ENCODE measurements at places on chromosomes 1 and 21.

DNA sequence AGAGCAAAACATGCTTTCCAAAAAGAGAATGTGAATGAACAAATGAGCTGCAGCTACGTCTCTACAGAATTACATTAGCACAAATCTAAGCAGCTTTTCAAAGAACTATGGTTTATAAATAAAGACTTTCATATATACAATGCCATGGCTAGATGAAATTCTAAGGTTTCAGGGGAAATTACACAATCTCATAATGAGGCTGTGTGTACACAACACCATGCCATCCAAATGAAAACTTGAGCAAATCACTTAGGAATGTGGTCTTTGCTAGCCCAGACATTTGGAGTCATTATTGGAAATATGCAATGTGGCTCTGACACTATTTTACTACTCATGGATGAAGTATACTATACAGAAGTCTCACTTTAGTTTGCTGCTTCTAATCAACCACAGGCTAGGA, 37.5 kb downstream of the SPAG17 start:
- DNase-seq, result no peak

DNA sequence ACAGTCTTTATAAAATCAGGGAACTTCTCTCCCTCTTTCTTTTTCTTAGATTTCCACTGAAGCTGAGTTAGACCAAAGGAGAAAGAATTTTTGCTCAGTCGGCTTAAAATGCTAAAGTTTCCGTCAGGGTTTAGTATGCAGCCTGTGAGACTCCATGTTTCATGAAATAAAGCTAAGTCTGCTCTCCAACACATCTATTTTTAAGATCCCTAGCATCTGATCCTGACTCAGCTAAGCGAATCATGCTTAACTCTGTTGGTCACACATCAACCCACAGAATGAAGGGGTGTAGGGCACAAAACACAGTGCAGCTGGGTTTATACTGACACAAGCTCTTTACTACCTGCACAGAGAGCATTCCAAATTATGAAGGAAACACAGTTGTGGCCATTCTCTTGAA, 102.4 kb upstream of the ZNF281 start:
- DNase-seq, result no peak

DNA sequence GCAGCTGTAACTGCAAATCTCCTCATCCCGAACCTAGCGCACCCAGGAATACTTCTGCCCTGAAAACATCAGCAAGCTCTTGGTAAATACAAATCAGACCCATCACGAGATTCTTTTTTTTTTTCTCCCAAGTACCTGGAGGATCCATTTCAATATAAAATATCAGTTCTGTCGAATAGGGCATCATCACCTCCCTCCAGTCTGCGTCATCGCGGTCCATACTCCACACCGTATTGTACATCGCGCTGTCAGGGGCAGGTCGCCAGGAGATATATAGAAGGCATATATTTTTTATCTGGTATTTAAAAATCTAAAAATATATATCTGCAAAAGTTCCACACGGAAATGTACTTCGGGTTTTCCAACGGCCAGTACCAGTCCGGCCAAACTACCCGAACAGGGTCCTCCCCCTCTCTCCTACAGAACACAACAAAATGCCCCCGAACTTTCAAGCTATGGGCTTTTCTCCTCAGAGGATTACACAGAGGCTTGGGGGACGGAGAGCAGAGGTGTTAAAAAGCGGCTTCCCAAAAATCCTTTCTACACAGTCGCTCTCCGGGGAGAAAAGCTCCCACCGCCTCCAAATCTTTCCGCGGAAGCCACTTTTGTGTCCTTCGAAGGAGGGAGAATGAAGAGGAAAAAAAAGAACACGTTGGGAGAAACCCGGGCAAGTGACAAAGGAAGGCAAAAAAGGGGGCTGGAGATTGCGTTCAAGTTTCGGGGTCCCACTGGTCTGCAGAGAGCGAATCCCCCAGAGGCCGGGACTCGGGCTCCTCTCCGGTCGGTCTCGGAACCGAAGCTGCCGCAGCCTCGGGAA, 509 bp downstream of the PIK3R3 start:
- peak; percentile 7 for DNase-seq

DNA sequence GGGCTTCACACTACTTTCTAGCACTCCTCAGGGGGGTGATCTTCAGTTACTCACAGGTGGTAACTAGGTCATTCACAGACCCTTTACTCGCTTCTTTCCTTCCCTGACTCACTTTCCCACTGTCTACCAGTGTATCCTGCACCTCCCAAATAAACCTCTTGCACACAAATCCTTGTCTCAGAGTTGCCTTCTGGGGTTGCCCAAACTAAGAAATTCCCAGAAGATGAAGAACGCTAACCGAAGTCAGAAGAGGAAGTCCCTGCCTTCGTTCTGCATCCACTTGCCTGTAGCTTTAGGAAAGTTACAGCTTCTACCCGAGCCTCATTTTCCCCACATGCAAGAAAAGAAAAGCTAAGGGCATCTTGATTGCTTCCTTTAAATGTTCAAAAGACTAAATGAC, 11.9 kb upstream of the PADI4 start:
- no peak for DNase-seq

DNA sequence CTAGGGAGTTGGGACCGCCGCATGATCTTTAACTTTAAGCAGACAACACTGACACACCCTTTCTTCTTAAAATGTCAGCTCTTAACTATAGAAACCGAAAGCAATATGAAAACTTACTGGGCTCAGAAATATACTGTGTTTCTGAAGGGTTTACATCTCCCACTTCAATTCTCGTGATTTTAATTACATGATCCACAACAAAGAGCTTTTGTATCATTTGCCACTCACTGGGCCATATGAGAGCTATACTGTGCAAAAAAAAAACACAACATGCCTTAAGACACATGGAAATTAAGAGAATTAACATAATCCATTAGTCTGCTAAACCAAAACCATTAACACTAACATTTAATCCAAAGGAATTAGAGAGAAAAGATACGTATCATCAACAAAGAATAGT, 35.0 kb upstream of the RAP1GAP start:
- no peak for DNase-seq
